CD4-positive, alpha-beta T cell treated with Interleukin-1 beta for 1 hour (primary cell): ENCODE measurements at places on chromosomes 2 and 18.

DNA sequence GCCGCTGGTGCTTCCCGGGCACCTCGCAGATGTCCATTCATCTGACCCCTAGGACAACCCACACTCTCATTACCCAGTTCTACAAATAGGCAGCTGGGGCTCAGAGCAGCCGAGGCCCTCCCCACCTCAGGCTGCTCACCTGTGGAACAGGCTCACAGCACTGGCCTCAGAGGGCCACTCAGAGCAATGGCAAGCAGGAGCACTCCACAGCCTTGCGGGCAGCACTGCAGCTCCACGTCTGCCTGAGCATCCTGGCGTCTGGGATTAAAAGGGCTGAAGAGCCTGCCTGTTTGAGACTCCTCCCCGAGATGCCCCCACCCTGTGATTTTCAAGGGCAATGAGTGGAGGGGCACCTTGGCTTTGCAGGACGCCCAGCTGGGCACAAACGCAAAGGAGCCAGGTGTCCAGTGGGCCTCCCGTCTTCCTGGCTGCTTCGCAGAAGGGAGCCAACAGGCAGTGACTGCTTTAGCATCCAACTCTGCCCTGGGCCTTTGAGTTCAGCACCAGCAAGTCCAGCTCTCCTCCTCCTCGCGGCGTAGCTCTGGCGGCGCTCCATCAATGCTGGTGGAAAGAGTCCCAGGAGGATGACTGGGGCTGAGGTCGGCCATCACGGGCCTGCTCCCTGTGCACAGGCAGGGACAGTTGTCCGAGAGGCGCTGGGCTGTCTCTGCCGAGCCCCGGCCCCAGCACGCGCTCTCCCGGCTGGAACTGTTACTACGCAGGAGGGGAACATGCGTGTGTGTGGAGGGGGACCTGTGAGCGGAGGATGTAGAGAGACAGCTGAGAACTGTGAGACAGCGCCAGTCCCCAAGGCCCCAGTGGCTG lies 297.2 kb downstream of the NDUFA10 start:
- no peak for DNase-seq

DNA sequence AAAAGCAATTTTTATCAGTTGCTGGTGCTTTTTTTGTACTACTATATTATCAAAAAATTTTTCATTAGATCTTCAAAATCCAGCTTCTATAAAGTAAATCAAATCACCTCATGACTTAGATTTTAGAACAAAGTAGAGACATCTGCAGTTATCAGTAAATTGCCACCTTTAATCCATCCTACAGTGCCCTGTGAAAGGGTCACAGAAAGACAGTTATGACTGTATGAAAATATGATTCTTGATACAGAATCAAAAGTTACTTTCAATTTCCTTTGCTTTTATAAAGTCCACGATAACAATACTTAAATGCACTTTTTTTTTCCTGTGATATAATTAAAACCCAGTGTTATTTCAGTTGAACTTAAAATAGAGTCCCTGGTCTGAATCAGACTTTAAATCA lies 61.4 kb downstream of the PRPF40A start:
- DNase-seq: no peak

DNA sequence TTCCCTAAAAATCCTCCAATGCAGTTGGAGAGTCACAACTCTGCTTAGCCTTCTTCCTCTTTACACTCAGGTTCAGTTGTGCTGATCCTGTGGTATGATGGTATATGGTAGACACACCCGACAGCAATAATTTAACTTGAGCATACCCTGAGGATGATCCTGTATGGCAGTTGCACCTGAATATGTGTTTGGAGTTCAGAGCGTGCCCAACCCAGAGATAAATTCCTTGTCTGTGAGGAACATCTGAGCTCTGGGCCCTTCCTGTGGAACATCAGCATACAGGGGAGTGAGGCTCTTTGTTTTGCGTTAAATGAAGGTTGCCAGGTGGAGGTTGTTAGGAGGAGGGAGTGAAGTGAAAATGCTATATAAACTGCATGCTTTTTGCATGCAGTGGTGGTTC lies 187.7 kb downstream of the MYO3B start:
- DNase-seq: no peak

GRCh38 chr2:10449838-10450691 lies 1.9 kb upstream of the ODC1 start:
- no peak for DNase-seq

DNA sequence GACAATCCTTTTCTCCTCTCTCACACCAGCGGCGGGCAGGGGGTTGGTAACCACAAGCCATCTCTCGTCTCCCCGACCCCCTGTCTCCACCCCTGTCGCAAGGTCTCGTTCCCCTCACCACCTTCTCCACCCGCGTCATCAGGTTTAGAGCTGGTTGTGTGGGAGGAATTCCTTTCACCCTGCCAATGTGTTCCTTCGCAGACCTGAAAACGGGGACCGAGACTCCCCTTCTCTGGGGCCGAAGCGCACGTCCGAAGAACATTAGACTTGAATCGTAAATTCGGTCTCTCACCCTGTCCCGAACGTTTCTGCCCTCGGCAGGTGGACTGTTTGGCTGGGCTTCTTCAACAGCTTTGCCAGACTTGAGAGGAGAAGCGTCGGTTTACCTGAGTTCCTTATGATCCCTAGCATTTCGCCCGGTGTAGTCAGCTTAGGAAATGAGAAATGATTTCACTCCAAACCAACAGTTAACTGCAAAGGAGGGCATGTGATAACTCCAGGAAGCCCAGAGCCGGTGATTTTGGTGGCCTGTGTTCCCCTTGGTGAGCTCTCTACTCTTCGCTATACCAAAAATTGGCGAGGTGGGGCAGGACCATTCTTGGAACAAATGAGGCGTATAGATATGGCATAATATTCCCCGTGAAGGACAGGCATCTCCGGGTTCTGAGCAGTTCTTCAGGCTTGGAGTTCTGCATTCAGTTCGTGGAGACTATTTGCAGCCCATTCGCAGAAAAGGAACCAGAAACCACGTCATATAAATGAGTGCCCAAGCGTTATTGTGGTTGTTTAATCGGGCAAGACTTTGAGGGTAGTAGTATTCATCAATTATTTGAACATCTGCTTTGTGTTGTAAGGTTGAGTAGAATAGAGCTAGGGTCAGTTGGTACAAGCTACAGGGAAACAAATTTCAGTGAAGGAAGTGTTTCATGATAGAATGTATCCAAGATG lies 694 bp downstream of the CFAP36 start:
- DNase-seq: peak; percentile 33

GRCh38 chr2:9473308-9473984 lies 905 bp upstream of the IAH1 start:
- no peak for DNase-seq

DNA sequence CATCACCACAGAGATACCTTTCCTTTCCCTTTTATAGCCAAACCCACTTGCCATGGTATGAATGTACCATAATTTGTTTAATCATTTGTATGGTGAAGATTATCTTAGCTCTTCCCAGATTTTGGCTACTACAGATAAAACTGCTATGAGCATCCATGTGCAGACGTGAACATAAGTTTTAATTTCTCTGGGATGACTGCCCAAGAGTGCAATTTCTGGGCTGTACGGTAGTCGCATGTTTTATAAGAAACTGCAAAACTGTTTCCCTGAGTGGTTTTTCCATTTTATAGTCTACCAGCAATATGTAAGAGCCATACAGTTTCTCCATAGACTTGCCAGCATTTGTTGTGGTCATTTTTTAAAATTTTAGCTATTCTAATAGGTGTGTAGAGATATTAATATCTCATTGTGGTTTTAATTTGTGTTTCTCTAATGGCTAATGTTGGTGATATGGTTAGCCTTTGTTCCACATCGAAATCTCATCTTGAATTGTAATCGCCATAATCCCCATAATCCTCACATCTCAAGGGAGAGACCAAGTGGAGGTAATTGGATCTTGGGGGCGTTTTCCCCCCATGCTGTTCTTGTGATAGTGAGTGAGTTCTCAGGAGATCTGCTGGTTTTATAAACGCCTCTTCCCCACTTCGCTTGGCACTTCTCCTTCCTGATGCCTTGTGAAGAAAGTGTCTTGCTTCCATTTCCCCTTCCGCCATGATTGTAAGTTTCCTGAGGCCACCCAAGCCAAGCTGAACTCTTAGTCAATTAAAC lies 628.5 kb upstream of the KLHL29 start:
- no peak for DNase-seq

DNA sequence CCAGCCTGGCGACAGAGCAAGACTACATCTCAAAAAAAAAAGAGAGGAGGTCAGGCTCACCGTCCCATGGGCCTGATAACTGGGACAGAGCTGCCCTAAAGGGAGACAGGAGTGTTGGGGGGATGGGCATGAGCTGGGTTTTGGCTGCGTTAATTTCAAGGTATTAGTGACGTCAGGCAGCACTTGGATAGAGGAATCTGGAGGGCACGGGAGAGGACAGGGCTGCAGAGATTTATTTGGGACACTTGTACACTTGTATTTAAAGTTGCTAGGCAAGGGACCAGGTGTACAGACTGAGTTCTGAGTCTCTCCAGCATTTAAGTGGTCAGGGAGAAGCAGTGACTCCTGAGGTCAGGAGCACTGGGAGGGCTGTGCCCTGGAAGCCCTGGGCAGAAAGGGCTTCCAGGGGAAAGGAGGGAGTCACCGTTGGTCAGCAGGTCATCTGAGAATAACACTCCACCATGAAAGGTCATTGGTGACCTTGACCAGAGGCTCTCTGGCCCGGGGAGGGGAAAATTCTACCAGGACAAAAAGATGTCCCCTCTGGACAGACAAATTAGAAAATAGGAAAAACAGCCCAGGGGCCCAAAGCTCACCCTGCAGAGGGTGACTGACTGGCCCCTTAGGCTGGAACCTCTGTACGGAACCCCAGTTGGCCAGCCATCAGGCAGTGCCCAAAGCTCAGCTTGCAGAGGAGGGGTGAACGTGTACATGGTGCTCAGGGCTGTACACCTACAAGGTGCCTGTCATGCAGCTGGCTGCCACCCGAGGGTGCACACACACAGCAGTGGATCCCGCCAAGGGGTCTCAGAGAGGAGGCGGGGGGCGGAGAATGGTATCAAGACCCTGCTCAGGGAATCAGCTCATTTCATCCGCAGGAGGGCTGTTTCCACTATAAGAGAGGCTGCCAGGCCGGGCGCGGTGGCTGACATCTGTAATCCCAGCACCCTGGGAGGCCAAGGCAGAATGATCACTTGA lies 23.0 kb upstream of the CNNM3 start:
- no peak for DNase-seq

- no peak for DNase-seq
Observed at GRCh38 chr2:151543876-151544275, 134.2 kb downstream of the RIF1 start.

DNA sequence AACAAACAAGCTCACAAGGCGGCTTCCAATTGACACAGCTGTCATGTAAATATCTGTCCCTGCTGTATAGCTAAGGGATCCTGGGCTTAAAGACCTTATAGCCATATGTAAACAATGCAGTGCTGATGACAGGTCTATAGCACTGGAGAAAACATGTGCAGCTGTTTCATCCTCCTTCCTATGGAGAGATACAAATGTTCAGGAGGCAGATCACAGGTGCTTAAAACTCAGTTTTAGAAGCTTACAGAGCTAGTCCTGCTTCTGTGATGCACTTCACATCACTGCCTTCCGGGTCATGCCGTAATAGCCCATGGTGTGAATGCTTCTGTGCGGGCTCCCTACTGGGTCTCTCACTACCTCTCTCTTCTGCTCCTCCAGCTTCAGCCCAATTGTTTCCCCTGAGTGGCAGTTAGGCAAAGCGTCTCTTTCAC lies 262.4 kb upstream of the CHST9 start:
- no peak for DNase-seq

GRCh38 chr2:165562233-165562632 lies 92.7 kb downstream of the CSRNP3 start:
- DNase-seq: no peak

- DNase-seq: no peak
Observed at GRCh38 chr2:43400508-43400907, 174.1 kb upstream of the ZFP36L2 start.

- no peak for DNase-seq
Observed at GRCh38 chr18:63997606-63998005, 27.7 kb downstream of the SERPINB8 start.

DNA sequence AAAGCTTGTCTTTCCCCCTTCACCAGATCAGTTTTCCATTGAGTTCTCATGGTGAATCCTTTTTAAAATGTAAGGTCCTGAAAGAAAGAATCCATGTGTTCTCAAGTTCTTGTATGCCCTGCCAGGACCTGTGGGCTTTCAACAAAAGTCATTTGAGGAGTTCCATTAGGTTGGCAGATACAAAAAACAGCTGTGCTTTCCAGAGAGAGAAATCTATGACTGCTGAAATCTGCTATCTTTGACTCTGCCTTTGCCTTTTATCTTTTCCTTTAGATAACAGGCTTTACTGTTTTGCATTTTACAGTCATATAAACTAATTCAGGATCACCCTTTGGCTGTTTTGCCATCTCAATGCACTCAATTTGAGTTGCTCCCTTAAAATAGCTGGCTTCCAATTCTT lies 59.7 kb downstream of the CXCR4 start:
- DNase-seq: no peak
